NCI-H446 (cell line): ENCODE measurements at places on chromosomes 7 and 10.

DNA sequence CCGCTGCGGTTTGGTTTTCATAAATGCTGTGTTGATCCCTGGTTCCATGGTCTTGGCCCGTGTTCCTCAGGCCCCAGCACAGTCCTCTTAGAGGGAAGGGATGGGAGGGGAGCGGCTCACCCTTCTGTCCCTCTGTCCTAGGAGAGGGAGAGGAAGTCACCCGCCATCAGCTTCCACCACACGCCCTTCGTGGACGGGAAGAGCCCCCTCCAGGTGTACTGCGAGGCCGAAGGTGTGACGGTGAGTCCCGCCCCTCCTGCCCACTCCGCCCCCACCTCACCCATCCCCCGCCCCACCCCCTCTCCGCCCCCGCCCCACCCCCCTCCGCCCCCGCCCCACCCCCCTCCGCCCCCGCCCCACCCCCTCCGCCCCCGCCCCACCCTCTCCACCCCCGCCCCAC is 37.5 kb upstream of the DPYSL4 start:
- no peak for DNase-seq

DNA sequence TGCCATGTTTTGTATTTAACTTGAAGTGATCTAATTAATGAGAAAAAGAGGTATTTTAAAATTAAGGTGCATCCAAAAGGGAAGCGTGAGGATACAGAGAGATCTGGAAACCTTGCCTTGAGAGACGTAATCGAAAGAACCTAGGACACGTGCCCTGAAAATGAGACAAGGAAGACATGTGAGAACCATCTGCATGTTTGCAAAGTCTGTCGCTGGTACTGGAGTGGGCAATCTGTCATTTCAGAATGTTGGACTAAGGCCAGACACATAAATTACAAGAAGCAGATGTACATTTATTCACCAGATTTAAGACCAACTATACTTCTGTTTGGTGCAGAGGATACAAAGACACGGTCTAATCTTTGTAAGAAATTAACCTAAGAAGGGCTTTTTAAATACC is 9.2 kb downstream of the AGR2 start:
- DNase-seq, result peak; percentile 57

DNA sequence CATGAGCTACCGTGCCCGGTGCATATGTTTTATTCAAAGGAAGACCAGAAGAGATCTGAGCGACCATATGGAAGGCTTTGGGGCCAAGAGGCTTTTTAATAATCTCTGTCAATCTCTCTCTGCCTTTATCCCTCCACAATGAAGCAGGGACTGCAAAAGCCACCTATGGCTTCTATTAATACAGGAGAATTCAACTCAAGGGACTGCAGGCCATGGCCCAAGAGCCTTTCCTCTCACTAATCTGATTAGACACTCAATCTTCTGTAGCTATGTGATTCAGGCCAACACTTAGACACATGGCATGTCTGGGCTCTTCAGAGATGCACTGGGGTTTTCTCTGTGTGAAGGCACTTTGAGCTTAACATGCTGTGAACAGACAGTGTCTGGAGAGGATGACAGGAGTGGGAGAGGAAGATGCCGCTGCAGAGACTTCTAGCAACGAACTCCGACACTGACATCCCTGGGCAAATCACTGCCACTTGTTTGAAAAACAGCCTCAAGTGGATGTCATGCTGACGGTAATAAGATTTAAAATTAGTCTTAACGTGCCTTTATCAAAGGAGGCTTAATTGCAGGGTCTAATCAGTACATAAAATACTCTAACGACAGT is 114.4 kb upstream of the AOAH start:
- DNase-seq, result no peak

GRCh38 chr10:86974484-86974883 is 6.2 kb downstream of the ADIRF start:
- DNase-seq, result no peak

DNA sequence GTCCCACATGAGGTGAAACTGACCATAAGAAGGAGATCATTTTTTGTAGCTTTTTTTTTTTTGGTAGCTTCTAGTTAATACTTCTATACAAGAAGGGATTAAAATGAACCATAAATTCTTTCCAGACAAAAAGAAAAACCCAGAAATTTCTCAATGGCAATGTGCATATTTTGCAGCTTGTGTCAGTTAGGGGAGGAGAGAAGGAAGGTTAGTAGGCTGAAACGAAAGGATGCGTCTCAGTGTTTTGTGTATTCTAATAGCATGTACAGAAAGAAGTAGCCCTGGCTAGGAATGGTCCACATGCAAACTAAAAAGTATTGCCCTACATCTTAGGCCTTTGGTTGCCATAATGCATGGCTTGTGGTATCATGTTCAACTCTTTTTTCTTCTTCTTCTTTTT is 90.6 kb downstream of the CACNB2 start:
- no peak for DNase-seq

- DNase-seq, result no peak
Observed at GRCh38 chr7:43240565-43240964, 128.1 kb downstream of the HECW1 start.

DNA sequence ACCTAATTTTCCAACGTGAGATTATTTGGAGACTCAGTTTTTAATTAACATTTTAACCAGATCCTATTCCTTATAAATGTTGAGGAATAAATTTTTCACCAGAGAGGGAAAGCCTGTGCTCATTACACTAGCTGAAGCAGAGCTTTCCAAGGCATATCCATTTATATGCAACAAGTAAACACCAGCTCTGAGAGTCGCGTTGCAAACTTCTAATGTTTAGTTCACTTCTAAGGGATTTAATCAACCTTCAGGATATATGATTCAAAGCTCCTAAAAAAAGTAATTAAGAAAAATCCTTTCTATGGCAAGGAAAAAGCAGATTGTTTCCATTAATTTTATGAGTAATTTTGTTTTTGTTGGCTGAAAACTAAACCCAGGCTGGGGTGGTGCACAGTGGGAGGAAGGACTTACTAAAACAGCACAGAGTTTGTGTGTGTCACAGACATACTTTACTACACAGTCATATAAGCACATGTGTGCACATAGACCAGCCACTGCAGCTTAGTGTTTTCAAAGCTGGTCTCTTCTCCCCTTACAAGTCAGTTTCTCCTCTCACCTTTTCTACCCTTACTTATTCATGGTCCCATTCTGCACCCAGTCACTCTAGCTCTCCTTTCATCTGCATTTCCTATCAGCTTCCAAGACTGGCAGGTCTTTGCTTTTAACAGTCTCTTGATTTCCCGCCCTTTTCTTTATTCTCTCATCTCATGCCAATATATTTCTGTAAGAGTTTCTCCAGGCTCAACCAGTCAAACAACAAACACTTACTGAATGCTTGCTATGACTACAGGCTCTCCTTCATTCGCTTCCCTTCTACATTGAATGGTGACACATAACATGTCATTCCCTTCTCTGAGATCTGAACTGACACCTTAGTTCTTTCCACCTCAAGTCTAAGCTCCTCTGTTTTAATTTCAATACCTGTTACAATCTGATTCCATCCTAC is 81.1 kb upstream of the FZD1 start:
- DNase-seq, result no peak

DNA sequence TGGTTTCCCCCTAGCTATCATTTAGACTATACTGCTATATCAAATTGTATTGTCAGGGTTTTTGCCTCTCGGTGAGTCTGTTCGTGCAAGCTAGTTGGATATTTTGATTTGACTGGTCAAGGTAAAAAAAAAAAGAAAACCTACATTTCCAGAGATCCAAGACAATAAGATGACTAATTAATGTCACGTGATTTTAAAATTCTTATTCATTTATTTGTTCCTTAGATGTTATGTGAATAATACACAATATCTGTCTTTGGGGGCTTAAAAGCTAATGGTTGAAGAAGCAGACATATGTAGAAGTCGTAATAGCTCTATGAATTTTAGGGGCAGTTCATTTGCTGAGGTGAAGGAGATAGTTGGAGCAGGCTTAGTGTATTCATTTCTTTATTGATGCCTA is 191.1 kb downstream of the KCND2 start:
- DNase-seq, result no peak

GRCh38 chr10:124037784-124038183 is 55.6 kb downstream of the CHST15 start:
- DNase-seq, result no peak

DNA sequence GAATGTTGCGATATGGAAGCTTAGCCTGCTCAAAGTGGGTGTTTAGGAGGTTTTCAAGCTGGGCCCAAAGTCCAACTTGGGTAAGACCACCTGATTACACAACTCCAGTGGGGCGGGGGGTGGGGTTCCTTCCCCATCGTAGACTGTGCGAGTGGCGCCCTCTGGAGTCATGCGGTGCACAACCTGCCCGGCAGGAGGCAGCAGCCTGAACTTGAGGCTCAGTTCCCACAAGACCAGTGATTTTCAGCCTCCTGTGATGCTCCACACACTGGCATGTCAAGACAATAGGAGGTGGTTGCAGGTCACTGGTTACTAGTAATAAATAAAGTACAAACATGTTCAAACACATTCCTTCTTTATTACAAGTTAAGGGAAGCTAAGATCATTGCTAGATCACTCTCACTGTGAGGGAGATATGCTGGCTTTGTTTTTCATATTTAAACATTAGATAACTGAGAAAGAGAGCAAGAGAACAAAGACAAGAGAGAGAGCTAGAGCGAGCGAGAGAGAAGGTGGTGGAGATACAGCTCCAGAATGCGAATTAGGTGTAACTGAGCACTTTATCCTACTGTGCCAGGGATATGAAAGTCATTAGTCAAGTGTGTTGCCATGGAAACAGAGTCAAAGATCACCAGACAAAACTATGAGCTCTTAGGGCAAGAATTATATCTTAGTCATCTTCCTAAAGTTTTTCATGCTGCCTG is 97.4 kb upstream of the BMPER start:
- no peak for DNase-seq

GRCh38 chr10:111139567-111139966 is 62.7 kb downstream of the ADRA2A start:
- no peak for DNase-seq

DNA sequence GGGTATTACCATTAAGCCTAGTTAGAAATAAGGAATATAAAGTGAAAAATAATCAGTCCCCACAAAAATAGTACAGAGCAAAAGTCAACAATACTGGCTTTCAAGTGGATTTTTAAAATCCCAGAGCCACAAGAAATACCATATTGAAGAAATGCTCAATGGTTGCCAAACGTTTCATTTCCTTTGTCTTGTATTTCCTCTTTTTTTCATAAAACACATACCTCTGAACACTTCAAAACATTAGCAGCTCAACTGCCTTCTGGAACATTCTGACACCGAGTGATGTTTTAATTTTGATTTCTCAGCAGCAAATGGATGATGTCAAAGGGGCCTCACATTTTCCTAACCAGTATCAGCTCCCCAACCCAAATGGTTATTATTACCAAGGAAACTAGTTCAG is 10.5 kb downstream of the NOD1 start:
- DNase-seq, result no peak

DNA sequence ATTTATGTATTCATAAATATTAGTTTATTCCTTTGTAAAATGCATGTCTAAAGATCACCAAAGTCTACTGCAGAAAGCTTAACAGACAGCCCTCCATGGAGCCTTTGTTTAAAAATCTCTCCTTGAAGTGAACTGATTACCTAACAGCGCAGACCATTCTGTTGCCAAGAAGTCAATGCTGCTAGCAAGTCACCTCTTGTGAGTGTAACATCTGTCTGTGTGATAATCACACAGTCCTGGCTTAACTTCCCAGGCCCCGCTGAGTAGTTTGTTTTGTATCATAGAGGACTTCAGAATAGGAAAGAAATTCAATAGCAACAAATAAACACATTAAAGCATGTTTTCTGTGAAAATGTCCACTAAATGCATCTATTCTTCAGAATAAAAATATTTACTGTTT is 435.3 kb upstream of the IGFBP3 start:
- no peak for DNase-seq

GRCh38 chr7:101134399-101134980 is 7.6 kb downstream of the SERPINE1 start:
- no peak for DNase-seq

DNA sequence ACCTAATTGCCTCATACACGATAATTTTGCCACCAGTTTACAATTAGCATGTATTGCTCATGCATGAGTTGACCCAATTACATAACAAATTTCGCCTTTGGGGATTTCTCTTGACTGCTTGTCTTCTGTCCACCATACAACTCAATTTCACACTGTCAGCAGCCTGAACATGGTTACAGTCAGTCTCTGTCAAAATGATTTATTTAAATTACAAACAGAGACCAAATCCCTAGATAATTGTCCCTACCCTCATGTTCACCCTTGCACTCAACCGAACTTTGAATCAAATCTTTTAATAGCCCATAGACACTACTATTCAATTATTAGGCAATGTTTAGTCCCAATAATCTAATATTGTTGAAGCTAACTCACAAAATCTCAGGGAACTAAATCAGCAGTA is 59.7 kb upstream of the NEBL start:
- DNase-seq, result no peak

- DNase-seq, result no peak
Observed at GRCh38 chr7:125427676-125428075, 498.1 kb upstream of the POT1 start.

DNA sequence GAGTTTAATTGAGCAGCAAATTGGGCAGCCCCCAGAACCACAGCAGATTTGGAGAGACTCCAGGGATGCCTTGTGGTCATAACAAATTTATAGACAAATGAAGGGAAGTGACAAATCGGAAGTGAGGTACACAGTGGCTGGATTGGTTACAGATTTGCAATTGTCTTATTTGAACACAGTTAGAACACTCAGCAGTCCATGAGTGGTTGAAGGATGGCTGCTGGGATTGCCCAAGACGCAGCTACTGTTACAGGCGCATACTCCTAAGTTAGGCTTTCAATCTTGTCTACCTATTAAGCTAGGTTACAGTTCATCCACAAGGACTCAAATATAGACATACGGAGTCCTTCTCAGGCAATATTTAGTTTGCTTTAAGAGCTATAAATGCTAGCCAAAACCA is 7.4 kb downstream of the ACADSB start:
- no peak for DNase-seq

DNA sequence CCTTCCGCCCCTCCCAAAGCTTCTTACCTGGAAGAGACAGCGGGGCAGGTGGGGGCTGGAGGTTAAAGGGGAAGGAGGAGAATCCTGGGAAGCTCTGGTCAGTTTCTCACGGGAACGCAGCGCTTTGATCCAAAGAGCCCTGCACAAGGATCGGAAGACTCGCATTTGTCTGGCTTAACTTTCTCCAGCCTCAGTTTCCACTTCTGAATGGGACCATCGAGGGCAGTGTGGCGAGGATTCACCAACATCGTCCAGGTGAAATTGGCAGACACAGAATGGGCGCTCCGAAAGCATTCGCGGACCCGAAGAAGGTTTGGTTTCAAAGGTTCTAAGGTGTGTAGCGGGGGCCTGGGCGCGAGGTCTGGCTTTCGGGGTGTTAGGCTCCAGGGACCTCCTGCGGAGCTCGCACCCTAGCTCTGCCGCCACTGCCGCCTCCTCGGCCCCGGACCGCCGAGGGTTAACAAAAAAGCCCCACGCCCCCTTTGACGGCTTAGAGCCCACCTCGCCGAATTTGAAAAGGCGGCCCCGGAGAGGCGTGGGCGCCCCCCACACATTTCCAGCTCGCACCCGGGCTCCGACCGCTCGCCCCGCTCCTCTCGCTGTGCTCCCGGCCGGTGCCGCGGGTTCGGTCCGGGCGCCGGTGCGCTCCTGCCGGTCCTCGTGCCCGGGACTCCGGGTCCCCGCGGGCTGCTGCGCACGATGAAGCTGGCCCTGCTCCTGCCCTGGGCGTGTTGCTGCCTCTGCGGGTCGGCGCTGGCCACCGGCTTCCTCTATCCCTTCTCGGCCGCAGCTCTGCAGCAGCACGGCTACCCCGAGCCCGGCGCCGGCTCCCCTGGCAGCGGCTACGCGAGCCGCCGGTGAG is at the start of gene COL26A1:
TSS of gene COL26A1 (plus strand) at position 542 of the 862 bp plus-strand sequence. CDS start at position 700, 158 bp downstream.
- DNase-seq, result no peak

- DNase-seq, result no peak
Observed at GRCh38 chr10:74104480-74104879, 46.1 kb downstream of the AP3M1 start.

GRCh38 chr10:49426490-49427360 is 30.8 kb upstream of the DRGX start:
- DNase-seq, result no peak
